ENCODE measurements at places on chromosomes 6 and 20.

- no peak for DNase-seq
These were observed 11.8 kb downstream of the CLVS2 start for GRCh38 chr6:123007885-123008284.

DNA sequence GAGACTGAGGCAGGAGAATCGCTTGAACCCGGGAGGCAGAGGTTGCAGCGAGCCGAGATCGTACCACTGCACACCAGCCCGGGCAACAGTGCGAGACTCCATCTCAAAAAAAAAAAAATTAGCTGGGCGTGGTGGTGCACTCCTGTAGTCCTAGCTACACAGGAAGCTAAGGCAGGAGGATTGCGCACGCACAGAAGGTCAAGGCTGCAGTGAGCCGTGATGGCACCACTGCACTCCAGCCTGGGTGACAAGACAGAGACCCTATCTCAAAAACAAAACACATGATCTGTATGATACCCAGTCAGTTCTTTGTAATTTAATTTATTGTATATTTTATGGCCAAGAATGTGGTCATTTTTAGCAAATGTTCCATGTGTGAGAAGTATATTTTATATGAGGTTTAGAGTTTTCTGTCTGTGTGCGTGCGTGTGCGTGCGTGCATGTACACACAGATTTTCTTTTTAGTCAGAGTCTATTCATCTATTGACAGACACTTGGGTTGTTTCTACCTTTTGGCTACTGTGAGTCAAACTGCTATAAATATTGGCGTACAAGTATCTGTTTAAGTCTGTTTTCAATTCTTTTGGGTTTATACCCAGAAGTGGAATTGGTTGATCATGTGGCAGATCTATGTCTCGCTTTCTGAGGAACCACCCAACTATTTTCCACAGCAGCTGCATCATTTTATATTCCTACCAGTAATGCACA, 22.2 kb upstream of the MYL9 start:
- no peak for DNase-seq

DNA sequence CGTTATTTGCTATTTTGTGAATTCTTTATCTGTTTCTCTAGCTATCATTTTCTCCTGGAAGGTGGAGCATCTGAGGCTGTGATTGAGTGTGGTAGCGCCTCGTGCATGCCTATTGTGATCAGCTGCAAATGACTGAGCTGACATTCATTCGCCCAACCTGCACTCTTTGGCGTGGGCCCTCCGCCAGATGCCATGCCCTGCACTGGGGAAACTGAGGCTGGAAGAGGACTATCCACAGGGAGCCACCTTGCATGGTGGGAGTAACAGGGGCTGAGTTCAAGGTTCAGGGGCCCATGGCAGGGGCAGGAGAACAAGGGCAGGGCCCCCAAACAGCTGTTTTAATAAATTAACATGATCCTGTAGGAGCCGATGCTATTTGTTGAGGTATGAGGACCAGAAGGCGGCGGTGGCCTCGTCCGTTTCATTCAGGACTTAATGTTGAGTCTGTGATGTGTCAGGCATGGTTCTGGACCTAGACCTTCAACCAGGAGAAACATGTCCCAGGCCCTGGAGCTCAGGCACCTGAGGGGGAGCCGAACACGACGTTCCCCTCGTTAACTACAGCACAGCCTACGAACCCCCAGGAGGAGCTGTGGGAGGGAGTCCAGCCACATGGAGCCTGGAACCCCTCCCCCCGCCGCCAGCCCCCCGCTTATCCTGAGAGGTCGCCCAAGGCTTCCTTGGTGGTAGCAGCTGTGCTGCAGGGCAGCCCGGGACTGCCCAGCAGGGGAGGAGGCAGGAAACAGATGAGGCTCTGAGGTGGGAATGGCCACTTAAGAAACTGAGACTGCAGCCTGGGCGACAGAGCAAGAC, 242.9 kb downstream of the CDH4 start:
- no peak for DNase-seq

DNA sequence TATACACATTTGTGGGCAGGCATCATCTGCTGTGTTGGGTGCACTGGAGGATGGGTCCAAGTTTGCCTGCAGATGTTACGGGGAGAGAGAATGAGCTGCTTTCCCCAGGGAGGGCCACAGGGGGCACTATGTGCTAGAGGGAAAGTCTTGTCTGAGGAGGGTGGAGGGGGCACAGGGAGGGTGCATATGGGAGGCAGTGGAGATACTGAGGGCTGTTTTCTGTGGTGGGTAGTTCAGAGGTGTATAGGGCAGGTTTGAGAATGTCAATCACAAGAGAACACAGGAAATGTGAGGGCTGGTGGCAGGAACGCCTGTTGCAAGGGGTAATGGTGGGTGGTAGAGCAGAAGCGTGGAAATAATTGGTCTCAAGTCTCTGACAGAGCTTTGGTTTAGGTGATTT, 7.7 kb upstream of the PTPRA start:
- peak; percentile 59 for DNase-seq

- no peak for DNase-seq
These were observed 127.7 kb upstream of the LRFN2 start for GRCh38 chr6:40714576-40715564.

DNA sequence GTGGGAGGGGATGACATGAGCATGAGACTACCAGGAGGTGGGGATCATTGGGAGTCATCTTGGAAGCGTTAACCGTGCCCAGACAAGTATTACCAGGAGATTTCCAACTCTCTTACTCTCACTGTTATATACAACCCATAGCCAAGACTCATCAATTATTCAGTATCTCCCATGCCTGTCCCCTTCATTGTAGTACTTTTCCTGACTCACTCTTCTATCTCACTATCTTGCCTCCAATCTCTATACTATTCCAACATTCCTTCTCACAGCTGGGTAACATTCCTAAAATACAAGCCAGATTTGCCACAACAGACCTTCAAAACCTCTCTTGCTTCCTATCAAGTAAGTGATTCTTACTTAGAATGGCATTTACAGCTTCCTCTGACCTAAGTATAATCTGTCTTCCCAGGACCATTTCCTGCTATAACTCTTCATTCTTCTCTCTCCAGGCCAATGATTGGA, 226.3 kb upstream of the SMLR1 start:
- DNase-seq: no peak

GRCh38 chr20:47792021-47792618, 6.8 kb upstream of the SULF2 start:
- DNase-seq: no peak

DNA sequence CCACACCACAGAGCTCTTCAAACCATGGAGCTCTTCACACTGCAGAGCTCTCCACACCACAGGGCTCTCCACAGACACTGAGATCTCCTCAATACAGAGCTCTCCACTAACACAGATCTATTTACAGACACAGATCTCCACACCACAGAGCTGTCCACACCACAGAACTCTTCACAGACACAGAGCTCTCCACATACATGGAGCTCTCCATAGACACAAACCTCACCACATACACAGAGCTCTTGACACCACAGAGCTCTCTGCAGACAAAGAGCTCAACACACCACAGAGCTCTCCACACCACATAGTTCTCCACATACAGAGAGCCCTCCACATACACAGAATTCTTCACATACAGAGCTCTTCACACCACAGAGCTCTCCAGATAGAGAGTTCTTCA, 53.0 kb downstream of the ERMARD start:
- no peak for DNase-seq

- DNase-seq: no peak
These were observed 4.1 kb downstream of the DNAJC5 start for GRCh38 chr20:63898882-63899558.

GRCh38 chr20:58352468-58352867, 36.6 kb upstream of the VAPB start:
- no peak for DNase-seq

GRCh38 chr6:67068781-67069180, 1361.8 kb upstream of the EYS start:
- DNase-seq: no peak

- DNase-seq: peak; percentile 11
These were observed 15.4 kb downstream of the SNPH start for GRCh38 chr20:1281279-1282057.

GRCh38 chr6:118134736-118135135, 227.7 kb downstream of the SLC35F1 start:
- no peak for DNase-seq

DNA sequence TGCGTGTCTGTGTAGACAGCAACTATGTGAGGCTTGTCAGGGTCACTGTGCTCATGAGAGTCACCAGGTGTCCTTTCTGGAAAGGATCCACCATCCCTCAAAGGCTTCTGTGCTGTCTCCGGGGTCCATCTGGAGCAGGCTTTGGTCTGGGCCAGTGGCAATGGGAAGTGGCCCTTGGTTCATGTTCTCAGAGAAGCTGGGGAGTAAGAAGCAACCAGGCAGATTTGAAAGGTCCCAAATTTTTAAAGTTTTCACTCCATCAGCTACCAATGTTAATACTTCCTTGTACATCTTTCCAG, 68.2 kb downstream of the GCNT2 start:
- no peak for DNase-seq

DNA sequence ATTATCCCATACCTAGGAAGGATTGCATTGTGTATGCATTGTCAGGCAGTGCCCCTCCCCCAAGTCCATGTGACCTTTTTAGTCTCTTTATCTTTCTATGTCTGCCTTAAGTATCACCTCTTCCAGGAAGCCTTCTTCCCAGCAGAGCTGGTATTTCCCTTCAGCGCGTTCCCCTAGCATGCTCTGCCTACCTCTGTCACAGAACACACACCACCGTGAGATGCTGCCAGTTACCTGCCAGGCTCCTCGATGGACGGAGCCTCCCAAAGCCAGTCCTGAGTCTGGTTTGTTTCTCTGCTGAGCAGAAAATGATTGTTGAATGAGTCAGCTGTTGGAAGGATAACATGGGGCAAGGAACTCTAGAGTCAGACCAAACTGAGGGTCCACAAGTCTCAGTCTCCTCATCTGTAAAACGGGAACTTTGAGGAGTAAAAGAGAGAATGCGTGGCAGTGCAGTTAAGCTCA, 11.3 kb upstream of the ZNF335 start:
- DNase-seq: no peak

- DNase-seq: no peak
These were observed 149.7 kb downstream of the PRL start for GRCh38 chr6:22146931-22147701.

DNA sequence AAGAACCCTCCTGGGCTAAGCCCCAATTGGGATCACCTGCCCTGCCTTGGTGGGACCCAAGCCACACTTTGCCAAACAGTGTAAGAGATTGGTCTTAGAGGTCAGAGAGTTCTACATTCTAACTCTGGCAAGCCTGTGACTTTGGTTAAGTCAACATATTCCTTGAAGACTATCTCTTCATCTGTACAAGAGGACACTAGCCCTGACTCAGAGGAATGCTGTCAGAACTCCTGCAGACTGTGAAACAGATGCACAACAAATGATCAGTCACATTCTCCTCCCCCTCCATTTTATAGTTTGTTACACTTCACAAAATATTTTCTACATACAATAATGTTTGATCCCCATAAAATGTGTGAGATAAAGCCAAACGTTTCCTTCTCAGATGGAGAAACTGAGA, 91.7 kb upstream of the EPB41L1 start:
- DNase-seq: no peak

GRCh38 chr20:45426320-45427016, 10.5 kb downstream of the PIGT start:
- DNase-seq: no peak
